ENCODE measurements at places on chromosomes 13 and 19.

GRCh38 chr13:97413694-97414093 is 20.3 kb upstream of the RAP2A start:
- no peak for DNase-seq

DNA sequence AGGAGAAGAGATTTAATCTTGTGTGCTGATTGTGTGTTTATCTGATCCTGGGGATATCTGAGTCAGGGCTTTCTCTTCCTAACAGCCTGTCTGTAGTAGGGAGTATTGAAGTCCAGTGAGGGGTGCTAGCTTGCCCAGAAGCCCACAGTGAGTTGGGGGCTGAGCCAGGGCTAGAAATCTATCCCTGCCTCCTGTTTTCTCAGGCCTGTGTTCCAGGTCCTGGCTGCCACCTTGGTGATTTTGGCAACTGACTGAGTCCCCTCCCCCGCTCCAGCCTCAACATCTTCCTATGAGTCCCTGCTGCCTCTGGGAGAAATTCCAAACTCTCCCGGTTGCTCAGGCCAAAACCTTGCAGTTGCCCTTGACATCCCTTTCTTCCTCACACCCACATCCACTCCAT is 7.7 kb upstream of the NOVA2 start:
- DNase-seq = no peak

DNA sequence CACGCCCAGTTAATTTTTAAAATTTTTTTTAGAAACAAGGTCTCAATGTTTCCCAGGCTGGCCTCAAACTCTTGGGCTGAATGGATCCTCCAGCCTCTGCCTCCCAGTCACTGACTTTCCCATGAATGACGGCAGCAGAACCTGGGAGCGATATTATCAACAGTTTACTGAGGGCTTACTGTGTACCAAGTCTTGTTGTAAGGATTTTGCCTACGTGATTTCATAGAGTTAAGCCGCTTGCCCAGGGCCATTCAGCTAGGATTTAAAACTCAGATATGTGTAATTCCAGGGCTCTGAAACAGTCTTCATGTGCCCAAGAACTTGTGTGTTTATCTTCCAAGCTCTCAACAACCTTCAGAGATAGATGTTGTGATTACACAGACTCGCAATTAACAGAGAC is 6.0 kb upstream of the KXD1 start:
- no peak for DNase-seq

DNA sequence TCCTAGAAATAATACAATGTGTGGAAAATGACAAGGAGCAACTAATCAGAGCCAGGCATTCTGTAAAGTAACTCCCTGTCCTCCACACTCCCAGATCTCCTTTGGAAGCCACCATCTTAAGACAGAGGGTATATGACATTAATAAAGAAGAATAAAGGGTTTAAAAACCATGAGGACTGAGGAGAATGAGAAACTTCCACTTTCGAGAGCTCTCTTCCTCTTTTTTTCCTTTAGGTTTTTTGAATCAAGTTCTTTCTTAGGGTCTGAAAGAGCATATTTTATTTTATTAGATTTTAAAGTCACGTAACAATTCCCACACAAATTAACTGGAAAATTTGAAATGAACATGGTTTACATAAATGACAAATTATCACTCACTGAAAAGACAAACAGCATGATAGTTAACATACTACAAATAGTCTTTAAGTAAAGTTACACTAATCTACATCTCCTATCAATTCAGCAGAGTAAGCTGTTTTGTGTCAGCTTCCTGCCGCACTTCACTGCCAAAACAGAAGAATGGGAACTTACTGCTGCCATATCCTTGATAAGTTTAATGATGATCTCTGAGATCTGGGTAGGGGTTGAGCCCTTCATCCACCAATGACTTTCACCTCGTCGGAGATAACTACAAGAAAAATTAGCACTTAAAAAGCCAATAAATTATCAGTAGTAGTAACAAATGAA is 38.6 kb upstream of the FBXL3 start:
- no peak for DNase-seq

DNA sequence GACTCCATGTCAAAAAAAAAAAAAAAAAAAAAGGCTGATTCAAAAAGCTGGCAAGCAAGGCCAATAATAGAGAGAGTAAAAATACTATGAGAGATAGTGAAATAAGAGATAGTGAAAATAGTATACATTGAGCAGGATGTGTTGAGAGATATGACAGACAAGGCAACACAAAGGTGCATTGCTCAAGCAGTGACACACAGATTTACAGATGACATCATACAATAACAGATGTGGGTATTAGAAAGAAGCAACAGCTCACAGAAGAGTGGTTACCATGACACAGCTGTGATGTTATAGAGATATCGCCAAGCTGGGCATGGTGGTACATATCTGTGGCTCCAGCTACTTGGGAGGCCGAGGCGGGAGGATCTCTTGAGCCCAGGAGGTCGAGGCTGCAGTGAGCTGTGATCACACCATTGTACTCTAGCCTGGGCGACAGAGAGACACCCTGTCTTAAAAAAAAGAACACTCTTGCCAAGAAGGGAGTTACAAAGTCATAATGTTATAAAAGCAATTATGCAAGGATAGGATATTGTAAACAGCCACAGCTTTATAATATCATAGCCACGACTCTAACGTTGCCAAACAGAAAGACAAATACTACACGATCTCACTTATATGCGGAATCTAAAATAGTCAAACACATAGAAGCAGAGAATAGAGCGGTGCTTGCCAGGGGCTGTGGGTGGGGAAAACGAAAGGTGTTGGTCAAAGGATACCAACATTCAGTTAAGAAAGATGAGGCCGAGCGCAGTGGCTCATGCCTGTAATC is 10.3 kb downstream of the TNFSF9 start:
- DNase-seq = no peak

GRCh38 chr19:11274533-11275086 is 12.3 kb upstream of the DOCK6 start:
- no peak for DNase-seq

DNA sequence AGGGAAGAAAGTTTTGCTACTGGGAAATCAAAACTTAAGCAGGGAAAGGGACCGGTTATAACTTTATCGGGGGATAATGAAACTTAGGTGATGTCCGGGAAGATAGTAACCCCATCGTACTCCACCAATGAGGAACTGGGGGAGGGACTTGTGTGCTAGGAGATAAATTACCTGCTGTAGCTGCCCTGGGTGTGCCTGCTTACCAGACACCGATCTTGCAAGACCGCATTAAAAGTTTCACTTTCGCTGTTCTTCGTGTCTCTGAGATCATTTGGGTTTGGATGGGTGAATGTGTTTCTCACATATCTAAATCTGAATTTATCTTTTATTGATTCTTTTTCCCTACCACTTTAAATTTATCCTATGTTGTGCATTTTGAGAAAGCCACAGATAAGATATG is 381.4 kb downstream of the SLITRK6 start:
- DNase-seq = no peak

- no peak for DNase-seq
Observed at GRCh38 chr13:21522847-21523246, 63.7 kb upstream of the ZDHHC20 start.

DNA sequence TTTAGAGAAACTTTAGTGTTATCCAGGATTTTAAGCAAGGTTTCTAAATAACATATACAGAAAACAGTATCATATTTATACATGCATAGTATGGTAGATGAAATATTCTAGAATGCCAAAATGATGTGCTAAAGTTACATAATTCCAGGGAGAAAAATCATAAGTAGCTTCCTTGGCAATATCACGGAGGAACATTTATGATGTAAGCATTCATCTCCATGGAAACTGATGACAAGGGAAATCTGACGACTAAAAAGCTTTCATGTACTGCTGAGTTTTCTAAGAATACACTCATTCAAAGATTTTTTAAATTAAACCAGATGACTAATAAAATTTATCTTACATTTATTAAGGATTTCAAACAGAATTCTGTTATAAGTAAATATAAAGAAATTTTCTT is 4.7 kb downstream of the TEX30 start:
- DNase-seq = no peak

- no peak for DNase-seq
Observed at GRCh38 chr19:46497773-46498172, 2.1 kb upstream of the PNMA8B start.

GRCh38 chr13:107250628-107251027 is 682.7 kb upstream of the ARGLU1 start:
- no peak for DNase-seq

- DNase-seq = no peak
Observed at GRCh38 chr13:101231751-101232428, 184.4 kb downstream of the NALCN start.

DNA sequence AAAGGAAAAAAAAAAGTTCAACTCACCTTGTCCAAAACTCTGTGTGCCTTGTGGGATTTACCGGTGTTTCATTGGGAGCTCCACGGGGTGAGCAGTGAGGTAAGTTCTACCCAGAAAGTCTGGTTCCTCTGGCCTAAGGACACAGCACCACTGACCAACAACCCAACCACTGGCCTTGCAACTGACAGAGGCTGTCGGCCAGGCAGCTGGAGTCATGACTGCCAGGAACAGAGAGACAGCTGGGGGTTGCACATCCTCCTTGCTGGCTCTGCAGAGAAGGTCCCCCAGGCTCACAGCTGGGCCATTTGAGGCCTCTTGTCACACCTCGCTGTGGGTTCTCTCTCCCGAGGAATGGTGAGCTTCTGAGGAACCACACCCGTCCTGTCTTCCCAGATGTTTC is 59.5 kb downstream of the ANKRD10 start:
- no peak for DNase-seq

DNA sequence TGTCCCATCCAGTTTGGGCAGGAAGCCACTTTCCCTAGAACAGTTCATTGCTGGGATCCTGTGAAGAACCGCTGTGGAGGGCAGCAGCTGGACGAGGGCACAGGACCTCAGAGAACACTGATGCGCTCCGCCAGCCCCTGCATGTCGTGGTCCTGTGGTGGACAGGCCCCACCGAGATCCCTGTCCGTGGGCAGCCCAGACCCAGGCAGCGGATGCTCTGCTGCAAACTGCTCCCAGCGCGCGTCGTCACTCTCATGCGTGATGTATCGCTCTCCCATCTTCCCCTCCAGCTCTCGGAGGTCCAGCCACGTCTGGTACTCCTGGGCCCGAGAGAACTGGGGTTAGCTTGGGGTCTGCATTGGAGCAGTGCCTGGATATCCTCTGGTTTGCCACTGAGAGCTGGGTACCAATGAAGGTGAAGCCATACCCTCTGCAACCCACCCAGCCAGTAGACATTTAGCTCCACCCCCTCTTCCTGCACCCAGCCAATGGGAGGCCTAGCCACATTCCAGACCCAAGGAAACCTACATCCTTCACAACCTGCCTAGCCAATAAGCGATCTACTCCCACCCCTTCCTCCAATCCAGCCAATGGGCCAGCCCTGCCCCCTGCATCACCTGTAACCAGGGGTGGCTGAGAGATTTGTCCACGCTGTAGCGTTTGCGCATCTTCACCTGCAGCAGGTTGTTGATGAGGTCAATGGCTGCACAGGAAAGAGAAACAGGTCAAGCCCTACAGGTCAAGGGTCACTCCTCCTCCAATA is 13.6 kb upstream of the DACT3 start:
- DNase-seq = no peak

- no peak for DNase-seq
Observed at GRCh38 chr13:79194272-79194671, 211.8 kb downstream of the RBM26 start.

DNA sequence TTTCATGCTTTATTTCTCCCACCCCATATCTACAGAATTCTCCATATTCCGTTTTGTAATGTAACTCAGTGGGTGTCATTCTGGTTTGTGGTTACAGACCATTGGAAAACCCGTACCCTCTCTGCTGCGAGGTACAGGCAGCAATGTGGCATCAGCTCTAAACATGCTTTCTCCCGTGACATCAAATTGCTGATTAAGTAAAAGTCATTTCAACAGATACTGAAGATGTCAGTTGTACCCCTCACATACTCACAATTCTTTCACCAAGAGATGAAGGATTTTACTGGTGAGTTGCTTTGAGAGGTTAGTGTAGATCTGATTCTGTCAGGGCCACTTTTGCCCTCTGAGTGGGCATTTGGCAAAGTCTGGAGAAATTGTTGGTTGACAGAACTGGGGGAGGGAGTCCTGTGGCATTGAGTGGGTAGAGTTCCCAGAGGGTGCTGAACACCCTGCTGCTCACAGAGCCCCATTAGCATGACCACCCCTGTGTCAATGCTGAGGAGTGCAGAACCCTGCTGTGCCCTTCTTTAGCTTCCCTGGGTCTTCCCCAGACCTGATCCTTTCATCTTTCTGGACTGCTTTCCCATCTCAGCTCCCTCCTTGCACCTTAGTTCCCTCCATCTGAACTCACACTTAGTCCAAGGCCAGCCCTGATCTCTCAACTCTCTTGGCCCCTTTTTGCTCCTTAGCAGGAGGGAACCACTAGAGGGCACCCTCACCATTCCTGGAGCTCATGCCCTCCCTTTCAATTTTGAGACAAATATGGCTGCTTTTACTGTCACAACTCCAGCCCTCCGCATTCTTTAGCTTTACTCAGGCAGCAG is 39.9 kb upstream of the CEACAM8 start:
- peak; percentile 0 for DNase-seq

GRCh38 chr13:49714757-49715156 is 23.5 kb upstream of the EBPL start:
- DNase-seq = no peak

GRCh38 chr13:46171739-46172138 is 10.2 kb downstream of the LCP1 start:
- no peak for DNase-seq

DNA sequence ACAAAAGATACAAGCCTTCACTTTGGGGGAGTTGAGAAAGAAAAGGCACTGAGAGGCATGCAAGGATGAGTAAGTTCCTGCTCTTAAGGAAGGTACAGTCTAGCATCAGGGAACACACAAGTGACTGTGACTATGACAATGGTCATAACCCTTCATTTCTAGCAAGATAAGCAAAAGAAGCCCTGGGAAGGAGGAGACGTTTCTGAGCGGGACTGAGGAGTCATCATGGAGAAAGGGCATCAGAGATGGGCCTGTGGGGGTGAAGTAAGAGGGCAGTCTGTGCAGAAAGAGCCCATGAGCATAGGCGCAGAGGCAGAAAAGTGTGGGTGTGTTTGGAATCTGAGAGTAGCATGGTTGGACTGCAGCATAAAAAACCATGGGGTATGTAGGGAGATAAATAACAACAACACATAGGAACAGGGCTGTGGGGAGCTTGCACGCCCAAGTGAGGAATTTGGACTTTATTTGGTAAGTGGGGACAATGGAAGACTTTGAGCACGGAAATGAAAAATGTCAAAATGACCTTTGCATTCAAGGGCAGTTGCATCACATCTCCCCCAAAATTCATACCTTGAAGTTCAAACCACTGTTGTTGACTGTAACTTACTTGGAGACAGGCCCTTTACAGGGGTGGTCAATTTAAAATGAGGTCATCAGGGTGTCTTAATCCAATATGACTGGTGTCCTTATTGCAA is 86.7 kb downstream of the MBNL2 start:
- DNase-seq = peak; percentile 11

GRCh38 chr19:5192568-5192967 is 148.0 kb downstream of the PTPRS start:
- DNase-seq = no peak

- no peak for DNase-seq
Observed at GRCh38 chr13:50130123-50130946, 115.1 kb downstream of the KCNRG start.
